ENCODE measurements at places on chromosomes 2 and 18.

GRCh38 chr2:134327367-134327766, 73.5 kb downstream of the MGAT5 start:
- DNase-seq, result no peak

GRCh38 chr2:191670076-191670475, 7.9 kb upstream of the NABP1 start:
- DNase-seq, result no peak

GRCh38 chr2:70009762-70010575, 48.5 kb upstream of the ASPRV1 start:
- DNase-seq, result no peak

DNA sequence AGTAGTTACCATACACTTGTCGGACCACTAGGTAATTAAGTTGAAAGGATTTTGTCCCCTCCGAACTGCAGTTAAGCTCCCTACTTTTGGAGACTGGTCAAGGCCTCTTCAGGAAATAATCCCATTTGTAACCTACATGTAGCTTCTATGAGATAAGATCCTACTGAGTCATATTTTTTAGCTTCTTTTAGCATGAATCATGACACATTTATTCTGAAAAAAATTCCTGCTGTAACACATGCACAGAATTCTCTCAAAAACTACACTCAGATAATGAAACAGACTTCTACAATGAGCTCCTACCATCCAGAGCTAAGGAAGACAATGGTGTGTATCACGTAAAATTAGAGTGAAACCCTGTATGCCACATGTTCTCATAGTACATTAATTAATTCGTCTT, 100.7 kb upstream of the CCDC195 start:
- no peak for DNase-seq

Measured in CD4-positive, alpha-beta T cell treated with Interleukin-21 for 1 hour (primary cell).